Activated CD4-positive, alpha-beta T cell treated with anti-CD3 and anti-CD28 coated beads for 36 hours (primary cell): ENCODE measurements at places on chromosomes 16 and 17. TPM values are rescaled to one million over a fixed set of nuclear protein-coding genes. Genes with fewer than 3 reads are reported as not detected.

The C1QTNF1 gene
- total RNA-seq = not detected

The DBNDD1 gene
- 1.5 TPM for total RNA-seq

The KRT25 gene
- not detected for total RNA-seq

The CA7 gene
- total RNA-seq = not detected

The PITPNM3 gene
- 0.72 TPM for total RNA-seq

The ZNF469 gene
- total RNA-seq = 0.50 TPM

The CYLD gene
- total RNA-seq = 92.8 TPM

The HOXB7 gene
- 0.30 TPM for total RNA-seq

The SDR42E2 gene
- not detected for total RNA-seq

The KRTAP4-1 gene
- total RNA-seq = not detected

The SPIRE2 gene
- total RNA-seq = 1.1 TPM

The KRT17 gene
- total RNA-seq = not detected

The SCGB1C2 gene
- not detected for total RNA-seq

The GRN gene
- 68.0 TPM for total RNA-seq

The KRT23 gene
- total RNA-seq = not detected

The TNK1 gene
- total RNA-seq = 4.8 TPM

The MT1X gene
- total RNA-seq = 46.8 TPM

The TRPV2 gene
- total RNA-seq = 35.6 TPM

The TPSAB1 gene
- total RNA-seq = not detected

The NOS2 gene
- 0.07 TPM for total RNA-seq

The SHBG gene
- 0.25 TPM for total RNA-seq

The TBC1D3H gene
- total RNA-seq = not detected

The SLC5A11 gene
- not detected for total RNA-seq

The SLC9A5 gene
- 4.5 TPM for total RNA-seq

The PPM1E gene
- total RNA-seq = not detected

The SULT1A2 gene
- 0.26 TPM for total RNA-seq

The CD7 gene
- 725 TPM for total RNA-seq

The ARHGAP23 gene
- total RNA-seq = 0.55 TPM
